T-cell (primary cell): ENCODE measurements at places on chromosomes 5 and 9.

- no peak for DNase-seq
Observed at GRCh38 chr9:18472435-18472834, 1.5 kb upstream of the ADAMTSL1 start.

GRCh38 chr9:127423476-127423933 lies 677 bp upstream of the ZNF79 start:
- DNase-seq, result no peak

DNA sequence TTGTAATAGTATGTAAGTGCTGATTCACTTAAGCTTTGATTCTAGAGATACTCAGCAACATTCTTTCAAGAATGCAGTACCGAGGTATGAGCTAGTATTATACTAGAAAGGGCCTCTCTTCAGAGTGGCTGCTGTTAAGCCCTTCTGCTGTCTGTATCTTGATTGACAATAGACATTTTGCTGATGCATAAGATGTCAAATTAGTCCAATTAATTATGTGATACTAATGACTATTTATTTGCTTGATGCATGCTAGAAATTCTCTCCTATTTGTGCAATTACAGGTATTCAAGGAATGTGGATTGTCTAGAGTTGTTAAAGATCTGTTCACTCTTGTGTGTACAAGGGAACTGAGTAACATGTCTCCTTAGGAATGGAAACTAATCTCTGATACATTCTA lies 92.3 kb upstream of the PTGER4 start:
- no peak for DNase-seq

DNA sequence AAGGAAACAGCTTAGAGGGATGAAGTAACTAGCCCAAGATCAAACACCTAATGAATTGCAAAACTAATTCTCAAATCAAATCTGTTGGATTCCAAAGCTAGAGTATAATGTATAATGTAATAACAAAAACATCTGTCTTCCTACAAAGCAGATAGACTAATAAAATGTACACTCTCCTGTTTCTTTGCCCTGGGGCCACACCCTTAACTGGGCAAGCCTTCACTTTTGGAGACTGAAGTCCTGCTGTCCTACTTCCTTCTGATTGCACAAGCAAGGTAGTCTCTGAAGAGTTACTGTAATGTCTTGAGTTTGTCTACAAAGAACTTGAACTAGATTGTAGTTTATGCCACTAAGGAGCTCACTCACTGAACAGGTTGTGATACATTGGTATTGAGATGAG lies 2.5 kb downstream of the TTC1 start:
- DNase-seq, result no peak

DNA sequence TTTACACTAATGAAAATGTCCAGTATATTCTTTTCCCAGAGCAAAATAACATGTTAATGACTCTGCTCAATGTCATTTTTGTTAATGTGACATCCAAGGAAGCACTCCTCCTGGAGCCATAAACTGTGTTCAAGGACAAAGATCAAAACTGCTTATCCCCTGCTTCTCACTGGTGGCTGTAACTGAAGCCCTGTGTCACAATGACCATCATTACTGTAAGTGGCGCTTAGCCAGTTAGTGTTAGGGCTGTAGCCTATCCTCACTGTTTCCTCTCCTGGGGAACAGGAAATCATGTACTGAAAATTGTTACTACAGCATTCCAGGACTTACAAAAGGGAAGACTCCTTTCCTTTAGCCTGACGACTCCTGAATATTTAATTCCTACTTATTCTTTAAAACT lies 71.7 kb upstream of the COX7C start:
- no peak for DNase-seq

DNA sequence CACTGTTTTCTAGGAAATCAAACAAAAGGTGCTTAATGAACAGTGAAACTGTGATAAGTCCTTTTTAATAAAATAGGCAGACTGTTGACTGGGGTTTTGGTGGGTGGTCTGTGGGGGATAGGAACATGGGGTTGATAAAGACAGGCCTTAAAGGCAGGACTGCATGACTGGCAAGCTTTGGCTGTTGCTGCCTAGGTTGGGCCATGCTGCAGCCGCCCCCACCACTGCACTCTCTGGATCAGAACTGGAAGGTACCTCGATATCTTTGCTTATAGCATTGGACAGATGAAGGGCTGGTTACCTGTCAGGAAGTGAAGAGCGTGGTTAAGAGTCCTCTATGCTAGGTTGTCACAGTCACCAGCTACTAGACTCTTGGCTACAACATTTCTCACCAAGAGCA lies 24.4 kb downstream of the APBA1 start:
- DNase-seq, result no peak
